ENCODE measurements at places on chromosomes 6 and 20. TPM values are rescaled to one million over a fixed set of nuclear protein-coding genes. Genes with fewer than 3 reads are reported as not detected.

The FOXF2 gene
- 16.4 TPM for total RNA-seq

The SIRPG gene
- not detected for total RNA-seq

The DEFB124 gene
- not detected for total RNA-seq

The C20orf96 gene
- 3.4 TPM for total RNA-seq

The CLVS2 gene
- total RNA-seq = not detected

The FAM209A gene
- 0.17 TPM for total RNA-seq

The DEFB128 gene
- total RNA-seq = not detected

The GJA1 gene
- 34.1 TPM for total RNA-seq

The LHFPL5 gene
- not detected for total RNA-seq

The PPP2R5D gene
- total RNA-seq = 34.8 TPM

The SIRPA gene
- total RNA-seq = 6.2 TPM

The DDX27 gene
- total RNA-seq = 59.1 TPM

The PLAGL2 gene
- 6.5 TPM for total RNA-seq

The GPR63 gene
- total RNA-seq = 3.9 TPM

The KIF25 gene
- total RNA-seq = not detected

The PTK6 gene
- 2.2 TPM for total RNA-seq

The HFE gene
- 11.5 TPM for total RNA-seq

The EYS gene
- not detected for total RNA-seq

The ZC3H12D gene
- total RNA-seq = 0.02 TPM

The ADGRB3 gene
- 2.3 TPM for total RNA-seq

The OPRL1 gene
- total RNA-seq = 0.32 TPM

The TMEM74B gene
- total RNA-seq = 2.2 TPM

The HRH3 gene
- not detected for total RNA-seq

The TINAG gene
- not detected for total RNA-seq

The MEI4 gene
- total RNA-seq = not detected

The ERVFRD-1 gene
- not detected for total RNA-seq

The DSE gene
- 8.2 TPM for total RNA-seq

The HCK gene
- total RNA-seq = not detected

The KIZ gene
- total RNA-seq = 17.6 TPM

The TP53RK gene
- 24.6 TPM for total RNA-seq

The FGD2 gene
- total RNA-seq = not detected

The AURKA gene
- total RNA-seq = 176 TPM

The TREML2 gene
- total RNA-seq = not detected

The LCA5 gene
- total RNA-seq = 1.3 TPM

The PBOV1 gene
- not detected for total RNA-seq

The RAET1L gene
- total RNA-seq = 0.20 TPM

The MMP24 gene
- not detected for total RNA-seq

The PET117 gene
- 32.4 TPM for total RNA-seq

The FBXO5 gene
- total RNA-seq = 27.0 TPM

The DLK2 gene
- total RNA-seq = not detected

The DEFB132 gene
- not detected for total RNA-seq

The FHL5 gene
- not detected for total RNA-seq

The GHRH gene
- total RNA-seq = not detected

Data from NCI-H460 (cell line).